ENCODE measurements at places on chromosomes 16 and 17.

GRCh38 chr17:39704821-39705551, 5.1 kb downstream of the ERBB2 start:
- DNase-seq = no peak

DNA sequence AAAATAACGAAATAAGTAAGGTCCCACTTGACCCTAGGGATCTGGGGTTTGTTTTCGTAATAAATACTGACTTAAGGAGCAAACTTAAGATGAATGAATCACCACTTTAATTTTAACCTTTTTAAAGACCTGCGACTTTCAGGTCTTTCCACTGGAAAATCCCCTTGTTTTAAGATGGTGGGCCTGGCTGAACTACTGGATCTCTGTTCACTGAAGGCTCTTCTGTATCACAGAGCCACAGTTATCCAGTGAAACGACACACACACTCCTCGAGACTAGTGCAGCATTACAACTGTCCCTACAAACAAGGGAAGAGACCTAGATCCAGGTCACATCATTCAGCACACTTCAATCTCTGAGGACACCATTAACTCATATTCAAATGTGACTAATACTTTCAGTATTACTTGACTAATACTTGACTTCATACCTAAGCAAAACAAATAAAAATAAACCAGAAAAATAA, 299.0 kb downstream of the CEP112 start:
- DNase-seq = no peak

DNA sequence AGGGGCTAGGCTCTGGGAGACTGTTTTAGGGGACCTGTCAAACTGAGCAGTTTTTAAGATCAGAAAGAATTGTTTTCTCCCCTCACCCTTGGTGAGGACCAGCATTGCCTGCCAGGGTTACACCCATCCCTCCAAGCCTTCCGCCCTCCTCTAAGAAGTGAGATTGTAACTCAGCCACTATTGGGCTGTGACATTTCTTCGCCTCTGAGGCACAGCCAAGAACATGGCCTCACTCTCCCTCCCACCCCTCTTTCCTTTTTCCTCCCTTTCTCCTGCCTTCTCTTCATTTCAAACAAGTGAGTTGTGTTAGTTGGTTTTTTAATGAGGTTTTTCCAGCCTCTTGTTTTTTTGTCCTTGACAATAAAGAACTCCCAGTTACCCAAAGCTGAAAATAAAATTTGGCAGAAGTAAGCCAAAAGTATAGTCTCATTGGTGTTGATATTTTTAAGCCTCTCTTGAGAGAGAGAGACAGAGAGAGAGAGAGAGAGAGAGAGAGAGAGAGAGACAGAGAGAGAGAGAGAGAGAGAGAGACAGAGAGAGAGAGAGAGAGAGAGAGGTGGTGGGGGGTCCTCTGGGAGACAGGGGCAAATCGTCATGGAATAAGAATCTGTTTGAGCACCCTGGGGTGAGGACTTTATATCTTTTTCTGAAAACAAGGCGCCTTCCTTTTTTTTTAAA, 77.2 kb upstream of the TBX2 start:
- DNase-seq = no peak

DNA sequence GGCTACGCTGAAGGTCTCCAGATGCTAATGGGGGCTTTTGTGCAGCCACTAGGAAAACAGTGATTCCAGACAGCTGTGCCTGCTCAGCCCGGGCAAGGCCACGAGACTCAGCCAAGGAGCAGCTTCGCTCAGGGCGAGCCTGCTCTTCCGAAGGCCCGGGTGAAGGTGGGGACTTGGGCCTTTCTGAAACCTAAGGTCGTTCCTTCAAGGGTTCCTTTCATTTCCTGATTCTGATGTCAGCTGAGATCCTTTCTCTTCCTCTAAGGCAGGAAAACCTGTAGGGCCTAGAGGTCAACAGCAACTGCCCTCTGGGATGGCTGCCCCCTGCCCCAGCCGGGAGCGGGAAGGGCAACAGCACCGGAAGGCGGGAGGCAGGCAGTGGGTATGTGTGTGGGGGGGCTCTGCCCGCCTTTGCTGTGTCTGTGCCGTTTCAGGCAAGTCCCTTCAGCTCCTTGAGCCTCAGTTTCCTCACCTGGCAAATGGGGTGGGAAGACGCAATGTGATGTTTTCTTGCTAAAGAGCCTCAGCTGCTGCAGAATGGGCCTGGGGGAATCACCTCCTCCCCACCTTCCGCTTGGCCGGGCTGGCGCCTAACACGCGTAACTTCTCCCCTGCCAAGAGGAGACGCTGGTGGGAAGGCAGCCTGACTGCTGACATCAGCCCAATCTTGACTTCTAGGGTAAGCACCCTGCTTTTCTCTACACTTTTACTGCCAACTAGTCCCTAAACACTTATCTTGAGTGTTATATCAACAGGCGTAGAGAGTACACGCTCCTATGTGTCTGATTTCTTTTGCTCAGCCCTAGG, 32.8 kb downstream of the IRF8 start:
- no peak for DNase-seq

DNA sequence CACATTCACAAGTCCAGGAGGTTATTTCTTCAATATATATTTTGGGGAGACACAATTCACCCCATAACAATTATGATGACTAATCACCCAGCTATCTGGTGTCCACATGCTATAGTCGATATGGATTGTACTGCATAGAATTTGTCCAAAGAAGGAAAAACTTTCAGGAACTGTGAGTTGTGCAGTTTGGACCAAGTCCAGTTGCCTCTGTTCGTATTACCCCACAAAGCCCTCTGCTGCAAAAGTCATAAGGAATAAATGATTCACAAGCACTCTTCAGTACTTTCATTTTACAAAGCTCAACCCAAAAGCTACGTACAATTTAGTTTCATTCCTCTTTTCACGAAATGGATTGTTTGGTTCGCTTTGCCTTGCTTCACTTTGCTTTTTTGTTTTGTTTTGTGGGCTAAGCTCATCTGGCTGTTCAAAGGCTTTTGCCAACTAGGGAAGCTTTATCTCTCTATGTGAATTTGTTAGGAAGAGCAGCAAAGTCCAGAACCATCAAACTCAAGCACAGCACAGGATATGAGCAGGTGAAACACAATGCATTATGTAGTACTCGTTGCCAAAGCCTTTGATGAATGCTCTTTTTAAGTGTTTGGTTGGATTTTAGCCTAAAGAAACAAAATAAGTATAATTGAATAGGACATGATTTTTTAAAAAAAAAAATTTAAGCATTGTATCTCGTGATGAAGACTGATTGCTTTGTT, 98.6 kb downstream of the ZNF18 start:
- no peak for DNase-seq

DNA sequence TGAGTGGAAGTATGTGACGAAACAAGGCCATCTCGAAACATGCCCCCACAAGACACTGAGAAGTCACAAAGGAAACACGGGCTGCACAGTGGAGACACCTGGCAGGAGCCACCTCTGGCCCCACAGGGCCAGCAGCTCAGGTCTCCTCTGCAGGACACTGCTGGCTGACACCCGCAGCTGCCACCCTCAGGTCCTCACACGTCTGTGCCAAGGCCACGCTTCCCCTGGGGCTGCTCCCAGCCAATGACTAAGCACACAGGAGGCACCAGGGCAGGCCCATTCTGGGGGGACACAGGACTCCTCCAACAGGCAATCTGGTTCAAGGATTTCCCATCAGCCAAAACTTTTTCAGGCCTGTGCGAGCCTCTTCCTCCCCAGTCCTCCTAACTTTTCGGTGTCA, 36.4 kb downstream of the MBTPS1 start:
- no peak for DNase-seq

GRCh38 chr17:79036596-79036995, 12.6 kb downstream of the C1QTNF1 start:
- no peak for DNase-seq

GRCh38 chr16:1771188-1771863, at the start of gene NME3:
TSS of gene NME3 (minus strand) at chr16:1771543. CDS start at chr16:1771534, 9 bp downstream.
- peak; percentile 48 for DNase-seq

DNA sequence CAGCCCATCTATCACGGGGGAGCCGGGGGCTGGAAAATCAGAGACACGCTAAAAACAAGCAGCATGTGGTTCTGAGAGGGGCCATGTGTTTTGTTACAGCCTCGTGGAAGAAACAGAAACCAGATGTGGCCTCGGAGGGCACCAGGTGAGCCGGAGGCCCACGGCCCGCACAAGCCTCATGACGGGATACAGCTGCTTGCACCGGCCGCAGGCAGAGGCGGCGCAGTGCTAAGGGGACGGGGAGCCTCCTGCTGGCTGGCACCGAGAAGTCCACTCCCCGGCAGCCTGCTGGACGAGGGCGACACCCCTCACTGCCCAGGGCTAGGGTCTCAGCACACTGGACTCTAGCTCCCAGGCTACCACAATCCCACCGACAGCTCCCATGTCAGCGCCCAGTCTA, 19.2 kb downstream of the NDUFAF8 start:
- no peak for DNase-seq
